HL-60 (cell line): ENCODE measurements at places on chromosomes 6 and 20.

GRCh38 chr6:160634706-160635105 is 29.4 kb downstream of the LPA start:
- no peak for DNase-seq

DNA sequence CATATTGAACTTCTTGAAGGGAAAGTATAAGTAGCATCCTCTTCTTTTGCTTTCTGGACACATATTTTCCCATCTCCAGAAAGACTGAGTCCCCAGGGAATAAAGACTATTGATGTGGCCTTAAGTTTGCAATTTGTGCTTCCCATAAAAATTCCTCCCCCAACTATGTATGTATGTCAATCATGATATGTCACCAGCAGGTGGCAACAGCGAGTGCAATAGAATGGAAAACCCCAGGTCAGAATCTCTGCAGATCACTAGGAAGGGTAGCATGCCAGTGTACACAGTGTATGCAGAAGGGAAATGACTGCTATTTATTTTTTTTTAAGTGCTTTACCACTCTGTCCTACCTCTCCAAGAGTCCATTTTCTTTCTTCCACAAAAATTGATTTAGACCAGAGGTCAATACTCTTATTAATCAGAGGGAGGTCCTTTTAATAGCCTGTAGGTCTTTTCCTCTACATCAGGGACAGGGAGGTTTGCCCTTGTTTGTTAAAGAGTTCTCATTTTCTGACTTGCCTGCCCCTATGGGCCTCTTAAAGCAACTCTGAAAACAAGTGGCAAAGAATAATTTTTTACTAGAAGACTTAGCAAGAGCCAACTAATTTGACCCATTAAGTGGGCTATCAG is 61.4 kb downstream of the BMP2 start:
- DNase-seq: peak; percentile 0

DNA sequence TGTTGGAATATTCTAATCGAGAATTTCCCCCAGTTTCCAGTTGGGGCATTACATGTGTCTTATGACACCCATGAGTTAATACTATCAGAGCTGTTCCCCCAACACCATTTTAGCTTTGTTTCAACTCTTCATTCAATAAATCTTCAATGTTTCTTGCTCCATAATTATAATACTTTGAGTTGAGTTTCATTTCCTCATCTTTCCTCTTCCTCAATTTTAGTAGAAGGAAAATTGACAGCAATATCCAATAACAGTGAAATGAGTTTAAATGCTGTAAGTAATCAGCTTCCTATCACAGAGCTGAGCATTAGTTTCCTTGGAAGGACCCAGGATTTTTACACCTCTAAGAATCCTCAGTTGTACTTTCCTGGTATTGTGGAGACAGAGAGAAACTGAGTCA is 1.0 kb upstream of the STMND1 start:
- no peak for DNase-seq

DNA sequence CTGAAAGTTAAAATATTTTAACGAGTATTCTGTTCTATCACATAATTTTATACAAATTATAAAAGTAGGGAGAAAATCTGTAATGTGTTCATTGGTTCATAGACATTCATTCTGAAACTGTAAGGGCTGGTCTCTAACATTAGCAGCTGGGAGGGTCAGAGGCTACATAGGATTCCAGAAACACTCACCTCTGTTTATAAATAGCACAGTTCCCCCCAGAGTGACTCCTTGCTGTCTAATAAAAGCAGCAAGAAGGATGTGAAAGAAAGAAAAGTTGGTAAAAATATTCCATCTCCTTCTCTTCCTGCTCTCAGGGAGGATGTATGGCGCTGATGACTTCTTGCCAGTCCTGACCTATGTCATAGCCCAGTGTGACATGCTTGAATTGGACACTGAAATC is 25.3 kb upstream of the NAA20 start:
- DNase-seq: no peak

DNA sequence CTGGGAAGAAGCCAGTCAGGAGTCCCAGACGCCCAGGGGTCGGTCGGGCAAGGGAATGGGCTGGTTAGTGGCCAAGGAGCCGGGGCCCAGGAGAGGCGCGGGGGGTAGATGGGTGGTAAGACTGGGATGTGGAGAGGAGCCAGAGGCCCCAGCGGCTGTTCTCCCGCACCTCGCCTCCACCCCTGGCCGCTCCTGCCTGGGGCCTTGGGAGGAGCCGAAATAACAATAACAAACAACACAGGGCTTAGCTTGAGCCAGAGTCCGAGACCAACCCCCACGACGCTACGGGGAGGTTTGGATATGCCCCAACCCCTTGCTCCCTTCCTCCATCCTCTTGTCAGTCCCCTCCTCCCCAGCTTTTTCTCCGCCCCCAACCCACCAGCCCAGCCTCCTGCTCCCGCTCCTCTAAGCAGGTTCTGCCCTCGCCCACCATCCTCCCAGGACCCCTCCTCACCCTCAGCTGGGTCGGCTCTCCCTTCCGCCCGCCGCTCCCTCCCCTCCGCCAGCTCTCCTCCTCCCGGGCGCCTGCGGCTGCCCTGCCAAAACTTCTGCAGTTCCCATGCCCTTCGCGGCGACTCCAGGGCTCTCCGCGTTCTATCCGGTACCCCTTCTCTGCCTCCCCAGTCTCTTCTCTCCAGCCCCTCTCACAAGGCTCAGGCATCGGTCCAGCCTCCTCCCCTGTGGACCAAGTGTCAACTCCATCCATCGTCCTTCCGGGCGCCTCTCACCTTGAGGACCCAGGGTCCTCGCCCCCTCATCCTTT is 1.1 kb downstream of the RNF39 start:
- DNase-seq: no peak

- no peak for DNase-seq
These were observed 2.1 kb downstream of the IRF4 start for GRCh38 chr6:393391-394221.

DNA sequence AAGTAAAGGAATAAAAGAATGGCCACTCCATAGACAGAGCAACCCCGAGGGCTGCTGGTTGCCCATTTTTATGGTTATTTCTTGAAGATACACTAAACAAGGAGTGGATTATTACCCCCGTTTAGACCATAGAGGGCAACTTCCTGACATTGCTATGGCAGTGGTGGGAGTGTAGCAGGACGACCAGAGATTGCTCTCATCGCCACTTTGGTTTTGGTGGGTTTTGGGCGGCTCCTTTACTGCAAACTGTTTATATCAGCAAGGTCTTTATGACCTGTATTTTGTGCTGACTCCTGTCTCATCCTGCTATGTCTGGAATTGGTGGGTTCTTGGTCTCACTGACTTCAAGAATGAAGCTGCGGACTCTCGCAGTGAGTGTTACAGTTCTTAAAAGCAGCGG is 78.7 kb downstream of the C6orf52 start:
- DNase-seq: no peak

DNA sequence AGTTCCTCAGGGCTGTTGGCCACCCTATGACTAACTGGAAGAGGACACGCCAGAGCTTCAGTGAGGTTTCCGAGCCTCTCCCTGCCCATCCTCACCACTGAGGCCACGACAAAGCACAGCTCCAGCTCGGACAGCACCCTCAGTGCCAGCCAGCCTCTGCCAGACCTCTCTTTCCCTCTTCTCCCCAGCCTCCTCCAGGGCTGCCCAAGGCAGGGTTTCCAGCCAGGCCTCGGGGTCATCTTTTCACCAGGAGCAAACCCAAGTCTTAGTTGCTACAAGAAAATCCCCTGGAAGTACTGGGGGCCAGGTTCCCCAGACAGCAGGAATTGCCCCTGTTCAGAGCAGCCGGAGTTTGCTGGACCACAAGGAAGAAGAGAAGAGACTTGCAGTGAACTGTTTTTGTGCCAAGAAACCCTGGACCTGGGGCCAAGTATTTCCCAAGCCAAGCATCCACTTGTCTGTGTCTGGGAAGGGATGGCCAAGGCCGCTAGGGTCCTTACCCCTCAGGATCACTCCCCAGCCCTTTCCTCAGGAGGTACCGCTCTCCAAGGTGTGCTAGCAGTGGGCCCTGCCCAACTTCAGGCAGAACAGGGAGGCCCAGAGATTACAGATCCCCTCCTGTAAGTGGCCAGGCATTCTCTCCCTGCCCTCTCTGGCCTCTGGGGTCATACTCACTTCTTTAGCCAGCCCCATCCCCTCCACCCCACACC is 41.6 kb downstream of the PLAGL2 start:
- DNase-seq: no peak

DNA sequence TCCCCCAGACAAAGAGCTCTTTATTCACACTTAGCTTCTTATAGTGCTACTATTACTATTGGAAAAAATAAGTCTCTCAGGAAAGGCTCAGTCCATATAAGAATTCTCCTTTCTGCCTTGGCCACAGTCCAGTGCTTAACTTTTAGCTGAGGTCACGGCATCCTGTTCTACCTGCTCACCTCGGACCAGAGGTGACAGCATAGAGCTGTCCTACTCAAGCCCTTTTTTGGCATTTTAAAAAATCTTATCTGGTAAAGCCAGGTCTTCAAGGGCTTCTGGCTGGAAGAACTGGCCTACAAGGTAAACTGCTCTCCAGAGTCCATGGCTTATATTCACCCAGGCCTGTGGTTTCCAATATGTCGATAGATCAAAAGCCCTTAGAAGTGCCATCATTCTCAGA is 109.7 kb downstream of the RCAN2 start:
- DNase-seq: no peak

DNA sequence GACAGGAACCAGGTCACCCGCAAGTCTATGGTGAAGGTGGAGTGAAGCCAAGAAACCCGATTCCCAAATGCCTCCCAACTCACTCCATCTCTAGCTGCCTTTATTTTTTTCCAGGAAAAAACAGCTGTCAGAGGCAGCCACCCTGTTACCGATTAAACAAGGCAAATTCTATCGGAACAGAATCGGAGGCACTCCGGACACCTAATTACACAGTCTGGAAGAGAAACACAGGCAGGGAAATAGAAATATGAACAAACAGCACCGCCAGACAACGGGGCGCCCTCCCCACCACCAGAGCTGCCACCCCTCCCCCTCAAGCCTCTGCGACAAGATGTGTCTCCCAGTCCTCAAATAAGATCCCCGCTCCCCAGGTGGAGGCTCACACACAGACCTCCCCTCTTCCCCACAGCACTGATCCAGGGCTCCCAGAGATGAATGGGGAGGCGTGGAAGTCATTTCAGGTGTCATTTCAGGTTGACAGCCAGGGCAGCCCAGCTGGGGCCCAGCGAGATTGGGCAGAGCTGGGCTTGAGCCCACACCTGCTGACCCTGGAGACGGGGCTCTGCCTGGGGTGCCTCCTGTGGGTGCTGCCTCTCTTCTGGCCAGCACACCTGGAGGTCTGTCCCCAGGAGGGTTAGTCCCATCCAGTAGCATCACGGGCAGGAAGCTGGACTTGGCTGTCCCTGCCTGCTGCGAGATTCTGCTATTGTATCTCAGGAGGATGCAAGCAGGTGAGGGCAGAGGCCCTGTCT is 19.8 kb upstream of the VSTM2L start:
- no peak for DNase-seq

DNA sequence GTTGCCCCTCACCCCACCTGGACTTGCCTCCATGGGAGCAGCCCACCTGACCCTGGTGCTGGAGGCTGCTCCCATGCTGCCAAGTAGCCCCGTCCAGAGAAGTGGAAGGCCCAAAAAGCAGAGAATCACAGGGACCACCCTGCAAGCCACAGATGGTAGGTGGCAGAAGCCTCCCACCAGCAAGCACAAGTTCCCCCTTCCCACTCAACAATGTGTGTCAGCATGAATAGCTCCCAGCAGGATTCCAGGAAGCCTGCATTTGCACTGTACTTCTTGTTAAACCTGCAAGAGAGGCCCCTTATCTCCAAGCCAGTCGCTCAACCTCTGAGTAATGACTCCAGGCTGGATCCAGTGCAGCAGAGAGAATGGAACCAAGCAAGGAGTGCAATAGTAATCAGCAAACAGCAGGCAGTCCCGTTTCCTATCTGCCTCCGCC is 180.8 kb upstream of the CST7 start:
- no peak for DNase-seq

DNA sequence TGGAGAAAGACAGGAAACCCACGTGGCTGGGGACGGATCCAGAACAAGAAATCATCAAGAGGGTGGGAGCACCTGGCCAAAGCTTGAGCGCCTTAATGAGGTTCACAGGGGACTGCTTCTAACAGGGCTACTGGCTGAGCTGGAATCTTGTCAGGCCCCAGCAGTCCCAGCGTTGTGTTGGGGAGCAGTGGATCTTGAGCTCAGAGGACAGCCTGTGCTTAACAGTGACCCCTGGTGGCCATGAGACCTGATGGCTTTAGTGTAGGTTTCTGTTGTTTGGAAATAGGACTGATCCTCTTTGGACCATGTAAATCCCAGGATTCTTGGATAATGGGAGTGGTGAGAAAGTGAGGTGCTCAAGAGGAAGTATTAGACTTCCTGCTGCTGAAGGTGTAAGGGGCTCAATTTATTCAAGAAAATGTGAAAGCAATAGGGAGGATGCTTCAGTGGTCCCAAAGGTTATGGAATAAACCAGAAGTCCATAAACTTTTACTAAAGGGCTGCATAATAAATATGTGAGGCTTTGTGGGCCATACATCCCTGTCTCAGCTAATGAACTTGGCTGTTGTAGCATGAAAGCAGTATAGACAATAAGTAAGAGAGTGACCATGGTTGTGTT is 216.2 kb downstream of the NFATC2 start:
- DNase-seq: no peak

- DNase-seq: no peak
These were observed 5.6 kb upstream of the CFB start for GRCh38 chr6:31940256-31940664.

DNA sequence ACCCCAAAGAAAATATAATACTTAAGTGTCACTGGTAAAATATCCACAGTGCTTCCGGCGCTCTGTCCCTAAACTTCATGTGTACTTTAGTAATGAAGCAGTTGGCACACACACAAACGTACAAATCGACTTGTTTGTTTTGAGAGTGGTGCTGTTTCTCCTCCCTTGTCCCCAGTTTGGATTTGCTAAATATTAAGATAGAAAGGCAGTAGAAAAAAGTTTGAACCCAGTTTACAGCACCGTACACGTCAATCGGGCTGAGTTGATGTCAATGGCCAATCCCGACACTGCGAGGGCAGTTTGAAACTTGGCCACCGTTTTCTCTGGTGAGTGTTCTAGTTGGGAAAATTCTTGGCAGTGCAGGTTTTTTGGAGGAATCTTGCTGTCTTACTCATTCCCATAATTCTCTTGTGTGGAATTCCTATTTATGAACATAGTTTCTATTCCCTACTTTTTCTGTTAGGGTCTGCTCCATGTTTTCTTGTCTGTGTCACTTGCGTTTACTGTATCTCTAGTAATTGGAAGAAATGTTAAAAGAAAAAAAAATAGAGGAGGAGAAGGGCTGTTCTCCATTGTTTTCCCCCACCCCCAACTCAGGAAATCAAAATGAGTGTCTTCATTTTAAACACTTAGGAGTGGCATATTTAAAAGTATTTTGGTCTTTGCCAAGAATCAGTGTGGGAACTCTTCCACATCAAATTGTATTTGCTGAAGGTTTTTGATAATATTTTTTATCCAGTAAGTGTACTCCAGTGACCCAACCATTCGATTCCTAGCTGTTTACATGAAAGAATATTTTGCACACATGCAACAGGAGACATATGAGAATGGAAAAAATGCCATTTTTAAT is 72.3 kb downstream of the OR2B2 start:
- peak; percentile 36 for DNase-seq

DNA sequence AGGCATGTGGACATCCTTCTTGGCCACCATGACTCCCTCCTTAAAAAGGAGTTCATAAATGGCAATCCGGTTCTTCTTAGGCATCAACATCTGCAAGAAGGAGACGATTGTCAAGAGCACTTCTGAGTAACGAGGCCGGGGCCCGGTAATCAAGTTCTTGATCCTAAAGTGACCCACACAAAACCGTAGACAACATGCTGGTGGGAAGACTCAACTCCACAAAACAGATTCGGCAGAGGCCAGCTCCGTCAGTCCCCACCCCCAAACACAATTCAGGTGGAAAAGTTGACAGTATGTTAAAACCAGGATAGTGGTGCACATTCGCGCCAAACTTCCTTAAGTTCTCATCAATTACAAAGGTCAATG is 754 bp downstream of the RPS10 start:
- no peak for DNase-seq
